ENCODE measurements at places on chromosomes 3 and 15.

DNA sequence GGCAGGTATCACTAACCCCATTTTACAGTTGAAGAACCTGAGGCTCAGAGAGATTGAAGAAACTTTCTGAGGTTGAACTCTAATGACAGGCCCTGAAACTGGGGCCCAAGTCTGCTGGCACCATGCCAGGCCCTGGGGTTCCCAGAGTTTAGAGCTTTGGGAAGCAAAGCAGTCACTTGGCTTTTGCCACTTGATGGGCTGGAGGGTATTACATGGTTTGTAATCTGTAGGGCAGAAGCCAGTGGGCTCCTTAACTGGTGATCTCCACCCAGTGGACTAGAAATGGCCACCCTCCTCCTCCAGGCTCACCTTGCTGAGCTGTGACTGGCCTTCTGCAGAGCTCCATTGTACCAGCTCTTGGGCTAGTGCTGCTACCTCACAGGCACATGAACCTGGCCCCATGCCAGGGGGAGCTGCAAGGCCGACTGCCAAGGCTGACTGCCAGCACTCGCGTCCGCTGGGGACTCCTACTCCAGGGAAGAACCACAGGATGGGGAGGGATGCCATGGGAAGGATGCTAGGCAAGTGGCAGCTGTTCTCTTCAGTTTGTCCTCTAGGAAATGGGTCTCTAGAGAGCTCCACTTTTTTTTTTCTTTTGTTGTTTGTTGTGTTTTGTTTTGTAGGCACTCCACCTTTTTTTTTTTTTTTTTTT is 104.8 kb downstream of the ETFA start:
- no peak for DNase-seq

DNA sequence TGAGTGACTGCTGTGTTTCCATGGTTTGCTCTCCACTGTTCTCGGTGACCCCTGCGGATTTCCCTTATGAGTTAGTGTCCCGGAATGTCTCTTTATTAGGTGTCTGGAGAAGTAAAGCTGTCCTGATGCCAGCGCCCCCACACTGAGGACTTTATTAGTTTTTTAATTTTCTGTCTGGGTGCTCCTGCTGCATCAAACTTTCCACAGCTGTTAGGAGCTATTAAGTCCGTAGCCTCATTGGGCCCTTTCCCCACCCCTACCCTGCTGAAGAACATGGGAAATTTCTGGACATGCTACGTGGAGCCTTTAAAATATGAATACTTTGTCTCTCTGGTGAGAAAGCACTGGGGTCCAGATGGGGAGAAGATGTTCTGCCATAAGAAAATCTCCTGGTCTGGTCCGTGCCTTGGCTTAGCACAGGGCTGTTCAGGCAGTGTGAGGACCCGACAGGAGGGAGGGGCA is 161.7 kb upstream of the HES1 start:
- no peak for DNase-seq

DNA sequence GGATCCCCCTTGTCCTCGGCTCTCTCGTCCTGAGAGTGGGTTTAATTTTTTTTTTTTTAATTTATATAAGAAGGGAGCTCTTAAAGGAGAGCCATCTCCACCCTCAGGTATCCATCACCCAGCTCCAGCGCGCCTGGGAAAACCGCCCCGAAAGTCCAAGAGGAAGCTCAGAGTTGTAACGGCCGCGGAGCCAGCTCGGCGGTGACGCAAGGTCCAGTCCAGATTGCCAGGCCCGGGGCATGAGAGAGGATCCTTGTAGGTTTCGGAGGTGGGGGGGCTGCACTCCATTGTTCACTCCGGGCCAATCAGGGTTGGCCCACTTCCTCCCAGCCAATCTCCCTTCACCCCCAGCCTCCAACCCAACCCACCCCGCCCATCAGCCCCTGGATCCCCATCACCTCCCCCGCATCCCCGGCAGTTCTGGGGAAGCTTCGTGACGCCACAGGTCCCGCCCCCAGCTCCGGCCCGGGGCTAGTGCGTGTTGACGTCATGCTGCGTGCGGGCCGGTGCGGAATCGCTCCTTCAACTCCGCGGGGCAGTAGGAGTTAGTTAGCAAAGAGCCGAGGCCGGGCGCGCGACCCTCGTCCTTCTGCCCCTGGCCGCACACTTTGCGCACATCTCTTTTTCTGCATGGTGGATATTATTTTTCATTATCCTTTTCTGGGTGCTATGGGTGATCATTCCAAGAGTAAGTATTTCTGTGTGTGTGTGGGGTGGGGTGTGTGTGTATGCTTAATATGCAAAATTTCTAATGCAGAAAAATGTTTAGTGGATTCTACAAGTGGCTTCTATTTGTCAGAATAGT is at the start of gene ISL2:
Gene ISL2 (plus strand): TSS at position 520 of the 805 bp plus-strand sequence. CDS start 111 bp downstream, at position 631.
- DNase-seq = no peak

DNA sequence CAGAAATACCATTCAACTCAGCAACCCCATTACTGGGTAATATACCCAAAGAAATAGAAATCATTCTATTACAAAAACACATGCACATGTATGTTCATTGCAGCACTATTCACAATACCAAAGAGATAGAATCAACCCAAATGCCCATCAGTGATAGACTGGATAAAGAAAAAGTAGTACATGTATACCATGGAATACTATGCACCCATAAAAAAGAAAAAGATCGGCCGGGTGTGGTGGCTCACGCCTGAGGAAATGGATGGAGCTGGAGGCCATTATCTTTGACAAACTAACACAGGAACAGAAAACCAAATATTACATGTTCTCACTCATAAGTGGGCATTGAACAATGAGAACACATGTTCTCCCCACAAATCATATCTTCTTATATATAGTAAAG is 75.7 kb upstream of the TNFSF10 start:
- no peak for DNase-seq

GRCh38 chr15:26083896-26084295 is 220.8 kb upstream of the ATP10A start:
- no peak for DNase-seq

DNA sequence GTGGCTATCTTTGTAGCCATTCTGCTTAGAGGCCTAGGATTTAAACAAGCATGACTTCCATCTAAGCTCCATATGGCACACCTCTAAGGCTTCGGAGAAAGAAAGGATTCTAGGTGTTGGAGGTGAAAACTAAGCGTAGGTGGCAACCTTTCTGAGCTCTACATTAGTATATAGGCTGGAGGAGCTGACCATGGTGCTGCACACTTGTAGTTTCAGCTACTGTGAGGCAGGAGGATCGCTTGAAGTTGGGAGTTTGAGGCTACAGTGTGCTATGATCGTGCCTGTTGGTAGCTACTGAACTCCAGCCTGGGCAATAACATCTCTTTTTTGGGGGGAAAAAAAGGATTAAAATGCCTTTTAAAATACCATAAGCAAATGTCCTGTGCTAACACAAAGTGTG is 7.4 kb downstream of the EAF1 start:
- no peak for DNase-seq

DNA sequence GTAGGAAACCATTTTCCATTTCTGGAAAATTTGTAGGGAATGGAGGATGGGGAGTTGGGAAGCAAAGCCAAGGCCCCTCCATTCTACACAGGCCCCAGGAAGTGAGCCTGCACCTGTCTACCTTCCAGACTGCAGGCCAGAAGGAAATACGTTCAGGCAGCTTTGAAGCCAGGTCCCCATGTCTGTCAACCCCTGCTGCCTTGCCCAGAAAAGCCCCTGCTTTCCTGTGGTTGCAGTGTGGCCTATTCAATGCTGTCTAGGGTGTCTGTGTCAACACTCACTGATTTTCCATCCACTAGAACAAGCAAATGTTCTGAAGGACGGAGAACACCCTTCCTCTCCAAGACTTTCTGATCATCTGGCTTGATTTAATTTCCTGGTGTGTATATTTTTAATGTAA is 281.9 kb downstream of the TLE3 start:
- no peak for DNase-seq

DNA sequence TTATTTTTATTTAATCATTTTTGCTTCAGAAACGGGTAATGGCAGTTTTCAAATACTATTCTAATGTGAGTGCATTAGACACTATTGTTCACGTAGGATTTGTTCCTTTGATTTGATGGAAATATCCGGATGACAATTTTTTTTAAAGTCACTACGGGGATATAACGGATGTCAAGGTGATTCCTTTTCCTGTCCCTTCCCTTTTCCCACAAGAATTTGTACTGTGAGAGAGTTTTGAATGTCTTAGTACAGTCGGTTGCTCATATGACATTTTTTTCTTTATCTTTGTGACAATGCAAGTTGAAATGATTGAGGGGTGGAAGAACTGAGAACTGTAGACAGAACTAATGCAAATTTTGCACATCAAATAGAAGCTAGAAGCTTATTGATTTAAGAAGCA is 209.5 kb downstream of the GRM7 start:
- DNase-seq = no peak

GRCh38 chr3:150544726-150545125 is 1.6 kb downstream of the SERP1 start:
- DNase-seq = no peak

DNA sequence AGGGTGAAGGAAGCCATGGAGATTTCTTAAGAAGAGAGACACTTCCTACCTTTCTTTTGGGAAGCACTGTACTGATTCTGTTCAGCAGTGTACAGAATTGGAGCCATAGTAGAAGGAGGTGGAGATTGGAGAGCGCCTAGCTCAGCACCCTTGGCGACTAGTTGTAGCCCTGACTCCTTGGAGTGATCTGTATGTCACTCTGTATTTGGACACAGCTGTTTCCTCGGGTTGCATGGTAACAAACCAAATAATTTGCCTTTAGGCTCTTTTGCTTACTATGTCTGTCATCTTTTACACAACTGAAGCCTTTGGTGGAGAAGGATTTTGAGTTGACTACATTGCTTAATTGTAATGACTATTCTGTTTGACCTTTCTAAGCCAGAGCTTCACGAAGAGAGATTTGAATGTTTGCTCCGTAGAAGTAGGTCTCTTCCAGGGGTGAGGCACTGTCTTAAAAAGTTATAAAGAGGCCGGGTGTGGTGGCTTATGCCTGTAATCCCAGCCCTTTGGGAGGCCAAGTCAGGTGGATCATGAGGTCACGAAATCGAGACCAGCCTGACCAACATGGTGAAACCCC is 77.1 kb downstream of the AKAP13 start:
- DNase-seq = no peak

DNA sequence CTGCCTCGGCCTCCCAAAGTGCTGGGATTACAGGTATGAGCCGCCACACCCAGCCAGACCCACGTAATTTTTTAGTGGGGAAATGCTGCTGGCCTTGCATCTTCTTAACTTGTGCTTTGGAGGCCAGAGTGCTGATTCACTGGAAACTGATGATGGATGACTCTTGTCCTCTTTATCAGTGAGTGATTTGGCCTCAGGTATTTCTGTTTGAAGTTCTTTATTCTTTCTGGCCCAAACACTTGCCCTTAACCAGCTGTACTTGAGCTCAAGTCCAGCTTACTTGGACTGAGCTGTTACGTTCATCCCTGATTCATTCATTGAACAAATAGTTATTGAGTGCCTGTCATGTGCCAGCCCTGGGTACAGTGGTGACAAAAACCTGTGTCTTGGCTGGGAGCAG is 4.2 kb downstream of the PTPN23 start:
- no peak for DNase-seq

- DNase-seq = no peak
These were observed 20.9 kb downstream of the B3GALNT1 start for GRCh38 chr3:161084277-161084676.

GRCh38 chr3:193407112-193407511 is 28.6 kb upstream of the ATP13A5 start:
- no peak for DNase-seq
